ENCODE measurements at places on chromosomes 6 and 20.

GRCh38 chr6:118876198-118876597 lies 17.8 kb upstream of the ASF1A start:
- DNase-seq = no peak

DNA sequence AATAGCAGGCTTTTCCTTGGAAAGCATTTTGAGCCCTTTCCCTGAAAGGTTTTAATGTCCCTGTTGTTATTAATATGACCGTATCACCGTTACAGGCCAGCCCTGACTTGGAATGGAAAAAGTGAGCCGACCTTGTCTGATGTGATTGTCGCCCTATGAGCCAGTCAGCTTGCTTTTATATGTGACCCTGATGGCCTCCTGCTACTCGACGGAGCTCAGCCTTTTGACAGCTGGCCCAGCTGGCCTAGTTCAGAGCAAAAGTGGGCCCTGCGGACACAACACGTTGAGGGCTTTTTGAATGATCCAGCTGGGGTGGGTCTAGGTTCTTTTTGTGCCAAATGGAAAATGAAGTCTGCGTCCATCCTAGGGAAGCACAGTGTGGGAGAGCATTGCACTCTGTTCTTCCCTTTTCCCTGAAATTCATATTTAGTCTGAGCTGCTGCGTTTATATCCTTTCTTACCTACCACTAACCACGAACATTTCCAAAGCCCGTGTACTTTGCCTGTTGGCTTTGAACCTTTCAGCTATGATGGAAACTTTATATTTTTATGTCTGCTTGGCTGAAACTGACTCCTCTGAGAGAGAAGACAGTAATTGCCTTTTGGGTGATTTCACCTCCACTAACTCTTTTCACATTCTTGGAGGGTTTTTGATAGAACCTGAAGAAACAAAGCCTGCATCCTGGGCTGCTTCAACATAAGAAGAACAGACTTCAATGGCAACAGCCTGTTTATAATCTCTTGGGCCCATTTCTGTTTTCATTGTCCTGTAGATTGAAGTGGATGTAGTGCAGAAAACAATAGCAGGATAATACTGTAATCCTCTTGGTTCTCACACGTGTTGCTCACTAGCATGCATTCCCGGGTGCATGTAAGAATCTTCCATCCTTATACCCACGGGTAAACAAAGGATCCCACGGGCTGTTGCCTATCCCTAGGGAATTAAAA lies 121.8 kb upstream of the HDGFL1 start:
- DNase-seq = no peak

DNA sequence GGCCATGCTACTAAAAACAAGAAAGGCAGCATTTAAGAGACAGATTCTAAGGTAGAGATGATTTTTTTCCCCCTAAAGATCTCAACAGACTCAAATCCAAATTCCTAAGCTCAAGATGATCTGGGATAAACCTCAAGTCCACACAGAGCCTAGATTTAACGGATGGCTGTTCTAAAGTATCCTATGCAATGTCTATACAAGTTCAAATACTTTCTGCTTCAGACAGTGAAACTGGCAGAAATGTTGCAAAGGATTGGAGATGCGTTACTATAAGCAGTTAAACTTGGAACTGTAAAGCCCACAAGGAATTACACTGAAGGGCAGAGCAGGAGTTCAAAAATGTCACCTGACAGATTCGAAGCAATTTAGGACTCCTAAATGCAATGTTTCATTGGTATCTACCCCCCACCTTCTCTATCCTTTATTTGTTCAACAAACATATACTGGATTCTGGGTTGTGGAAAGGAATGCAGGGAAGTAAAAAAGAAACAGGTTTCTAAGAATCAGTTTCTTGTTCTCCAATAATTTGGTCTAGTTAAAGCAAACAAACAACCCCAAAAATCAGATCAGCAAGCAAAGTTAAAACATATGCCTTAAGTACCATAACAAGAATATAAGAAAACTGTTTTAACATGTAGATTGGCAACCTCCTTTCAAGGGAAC lies 1.6 kb downstream of the DNAAF9 start:
- no peak for DNase-seq

DNA sequence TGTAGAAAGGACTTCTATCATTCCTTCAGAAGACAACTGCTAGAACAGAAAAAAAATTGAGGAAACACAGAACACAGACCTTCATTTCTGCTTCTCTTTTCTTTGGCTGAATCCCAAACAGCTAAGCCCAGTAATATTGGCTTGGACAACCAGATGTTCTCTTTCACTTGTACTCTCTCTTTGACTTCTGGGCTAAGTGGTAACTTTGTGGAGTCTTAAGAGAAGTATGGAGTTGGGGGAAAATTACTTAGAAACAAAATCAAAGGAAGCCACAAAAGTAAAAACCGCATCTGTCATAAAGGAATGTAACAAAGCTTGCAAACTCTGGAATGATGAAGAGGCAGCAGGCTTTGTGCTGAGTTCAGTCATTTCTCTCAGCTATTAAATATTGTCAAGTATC lies 587.5 kb downstream of the CBLN4 start:
- DNase-seq = no peak

DNA sequence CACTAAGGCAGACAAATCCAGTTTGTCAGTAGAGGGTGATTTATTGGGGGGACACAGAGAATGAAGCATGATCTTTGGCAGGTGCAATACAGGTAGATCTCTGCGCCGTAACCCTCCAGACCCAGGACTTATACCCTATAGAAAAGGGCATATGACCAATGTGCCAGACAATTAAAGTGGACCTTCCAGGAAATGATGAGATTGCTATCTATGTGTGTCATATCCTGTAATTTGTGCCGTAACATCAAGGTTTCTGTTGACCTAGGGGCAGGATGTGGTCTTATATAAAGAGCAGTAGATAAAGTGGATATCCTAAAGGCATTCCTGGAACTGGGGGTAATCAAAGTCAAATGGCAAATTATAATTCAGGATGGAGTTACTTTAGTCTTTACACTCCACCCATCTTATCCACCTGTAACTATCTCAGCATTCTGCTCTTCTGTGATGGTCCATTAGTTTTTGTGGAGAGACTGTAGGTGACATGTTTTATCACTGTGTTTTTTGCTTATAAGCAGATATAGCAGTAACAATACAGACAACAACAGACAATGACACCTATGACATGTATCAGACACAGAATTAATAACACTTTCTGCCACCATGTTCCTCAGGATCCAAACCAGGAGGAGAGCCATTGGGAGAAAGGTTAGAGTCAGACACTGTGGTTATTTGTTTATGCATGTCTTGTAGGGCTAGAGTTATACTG lies 43.1 kb upstream of the ZNF337 start:
- DNase-seq = no peak

- DNase-seq = no peak
Measured at GRCh38 chr20:59662856-59663512, 58.6 kb downstream of the PHACTR3 start.

GRCh38 chr6:16901306-16901705 lies 140.0 kb upstream of the ATXN1 start:
- DNase-seq = no peak

- no peak for DNase-seq
Measured at GRCh38 chr6:121884091-121884490, 448.6 kb downstream of the GJA1 start.

GRCh38 chr6:121666814-121667213 lies 231.4 kb downstream of the GJA1 start:
- no peak for DNase-seq

DNA sequence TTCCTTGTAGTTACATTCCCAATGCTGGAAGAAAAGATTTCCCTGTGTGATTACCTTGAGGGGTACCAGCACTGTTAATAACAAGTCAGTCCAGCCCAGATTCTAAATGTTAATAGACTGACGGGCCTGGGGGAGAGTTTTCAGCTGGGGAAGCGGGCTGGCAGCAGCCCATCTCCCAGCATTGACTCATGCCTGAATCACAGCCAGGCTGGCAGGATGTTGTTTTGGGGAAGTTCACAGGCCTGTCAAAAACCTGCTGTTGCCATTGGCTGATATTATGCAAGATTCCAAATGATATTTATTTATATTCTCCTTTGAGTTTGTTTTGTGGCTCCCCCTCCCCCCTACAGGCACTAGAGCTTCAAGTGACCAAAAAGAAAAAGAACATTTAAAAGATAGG lies 213.9 kb upstream of the CNR1 start:
- no peak for DNase-seq

- no peak for DNase-seq
Measured at GRCh38 chr20:21523895-21524294, 10.0 kb upstream of the NKX2-2 start.

- no peak for DNase-seq
Measured at GRCh38 chr6:35687658-35688604, 784 bp downstream of the FKBP5 start.

- DNase-seq = no peak
Measured at GRCh38 chr6:26455357-26455970, 2.3 kb upstream of the BTN2A1 start.

DNA sequence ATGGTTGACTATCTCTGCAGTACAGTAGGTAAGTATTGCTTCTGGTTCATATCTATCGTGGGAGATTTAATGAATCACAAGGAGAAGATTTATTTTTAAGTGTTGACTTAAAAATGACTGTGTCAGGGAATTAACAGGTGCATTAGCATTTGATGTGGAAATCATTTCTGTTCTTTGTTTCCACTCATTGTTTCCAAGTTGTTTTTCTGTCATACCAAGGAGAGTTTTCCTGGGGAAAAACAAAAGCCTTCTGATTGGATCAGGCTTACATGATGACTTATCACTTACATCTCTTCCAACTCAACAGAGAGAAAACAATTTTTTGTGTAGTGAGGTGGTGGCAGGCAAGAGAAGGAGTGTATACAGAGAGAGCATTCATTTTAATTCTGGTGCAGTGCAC lies 686.4 kb downstream of the HTR1B start:
- no peak for DNase-seq

GRCh38 chr6:41941280-41942066 lies at the start of gene CCND3:
TSS of gene CCND3 (minus strand) at chr6:41941808. CDS start at chr6:41941649, 159 bp downstream.
- DNase-seq = peak; percentile 77

DNA sequence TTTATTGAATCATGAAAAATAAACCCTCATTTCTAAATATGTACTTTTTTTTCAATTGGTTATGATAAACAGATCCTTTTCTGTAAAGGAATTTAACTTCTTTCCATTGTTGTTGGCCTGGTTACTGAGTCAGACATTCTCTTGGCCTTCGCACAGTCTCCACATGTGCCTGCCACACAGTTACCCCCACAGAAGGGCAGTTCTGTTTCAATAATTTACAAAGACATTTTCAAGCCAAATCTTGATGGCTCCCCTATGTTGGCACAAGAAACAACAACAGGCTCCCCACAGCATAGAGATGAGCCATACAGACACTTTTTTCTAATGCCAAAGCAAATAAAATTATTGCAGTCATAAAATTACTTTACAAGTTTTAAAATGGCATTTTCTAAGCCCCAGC lies 55.6 kb upstream of the BEND6 start:
- no peak for DNase-seq

- no peak for DNase-seq
Measured at GRCh38 chr6:105844275-105844883, 241.8 kb upstream of the PRDM1 start.

- DNase-seq = no peak
Measured at GRCh38 chr6:144729502-144729901, 444.4 kb downstream of the UTRN start.

- no peak for DNase-seq
Measured at GRCh38 chr20:11544029-11544678, 373.5 kb upstream of the BTBD3 start.

GRCh38 chr6:149834513-149835481 lies 29.4 kb downstream of the LRP11 start:
- DNase-seq = peak; percentile 21

- no peak for DNase-seq
Measured at GRCh38 chr6:82040405-82041221, 206.9 kb downstream of the IBTK start.

- DNase-seq = no peak
Measured at GRCh38 chr20:55172310-55173002, 697.1 kb downstream of the DOK5 start.

GRCh38 chr6:150496629-150497028 lies 103.1 kb upstream of the PLEKHG1 start:
- no peak for DNase-seq

DNA sequence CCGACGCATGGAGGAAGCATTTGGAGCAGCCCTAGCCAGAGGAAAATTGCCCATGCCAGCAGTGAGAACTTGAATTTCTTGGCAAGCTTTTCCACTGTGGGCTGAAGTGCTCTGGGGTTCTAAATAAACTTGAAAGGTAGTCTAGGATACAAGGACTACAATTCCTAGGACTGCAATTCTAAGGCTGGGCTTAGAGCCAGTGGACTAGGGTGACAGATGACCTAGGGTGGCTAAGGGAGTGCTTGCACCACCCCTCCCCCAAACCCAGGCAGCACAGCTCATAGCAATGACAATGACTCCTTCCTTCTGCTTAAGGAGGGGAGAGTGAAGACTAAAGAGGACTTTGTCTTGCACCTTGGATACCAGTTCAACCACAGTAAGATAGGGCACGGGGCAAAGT lies 122.3 kb downstream of the THBS2 start:
- DNase-seq = no peak

Data from stimulated activated CD8-positive, alpha-beta memory T cell treated with anti-CD3 and anti-CD28 coated beads, Interleukin-4, amount 100 ng/mL, for 4 hours (primary cell).